AG09319 (cell line): ENCODE measurements at places on chromosomes 12 and 14.

GRCh38 chr14:95468448-95469133 is 47.9 kb downstream of the SYNE3 start:
- DNase-seq, result no peak

GRCh38 chr12:7207866-7208625 is 18.6 kb downstream of the PEX5 start:
- no peak for DNase-seq

- no peak for DNase-seq
These were observed 501 bp downstream of the RIMKLB start for GRCh38 chr12:8698132-8698851.

GRCh38 chr12:122834104-122834920 is 945 bp upstream of the HIP1R start:
- no peak for DNase-seq

DNA sequence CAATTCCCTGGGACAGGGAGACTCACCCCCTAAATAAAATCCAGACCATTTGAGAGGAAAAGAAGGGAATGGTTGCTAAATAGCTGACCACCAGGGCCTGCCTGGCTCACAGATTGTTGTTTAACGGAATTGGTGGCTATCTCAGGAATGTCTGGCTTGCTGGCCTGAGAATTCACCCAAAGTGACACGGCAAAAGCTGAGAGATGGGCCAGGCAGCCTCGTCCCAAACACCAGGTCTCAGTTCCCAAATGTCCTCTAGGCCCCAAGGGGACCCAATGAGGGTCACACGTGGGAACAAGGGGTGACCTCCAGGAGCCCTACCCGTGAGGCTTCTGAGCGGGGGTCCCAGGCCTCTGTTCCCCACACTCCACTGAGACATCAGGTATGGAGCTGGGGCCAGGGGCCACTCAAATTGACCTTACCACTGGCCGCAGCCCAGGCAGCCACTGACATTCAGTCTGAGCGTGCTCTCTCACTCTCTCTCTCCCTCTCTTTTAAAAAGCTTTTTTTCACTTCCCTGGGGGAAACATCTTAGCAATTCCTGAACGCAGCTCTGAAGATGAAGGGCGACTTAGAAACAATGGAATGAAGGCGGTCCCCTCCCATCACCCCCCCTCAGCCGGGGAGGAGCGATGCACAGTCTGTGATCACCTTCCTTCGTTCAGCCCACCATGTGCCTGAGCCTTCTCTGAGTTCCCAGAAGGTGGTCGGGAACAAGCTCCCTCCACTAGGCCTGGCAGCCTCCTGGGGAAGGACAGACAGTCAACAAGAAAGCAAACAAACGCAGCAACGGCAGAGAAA is 131.2 kb downstream of the SCARB1 start:
- DNase-seq, result no peak

DNA sequence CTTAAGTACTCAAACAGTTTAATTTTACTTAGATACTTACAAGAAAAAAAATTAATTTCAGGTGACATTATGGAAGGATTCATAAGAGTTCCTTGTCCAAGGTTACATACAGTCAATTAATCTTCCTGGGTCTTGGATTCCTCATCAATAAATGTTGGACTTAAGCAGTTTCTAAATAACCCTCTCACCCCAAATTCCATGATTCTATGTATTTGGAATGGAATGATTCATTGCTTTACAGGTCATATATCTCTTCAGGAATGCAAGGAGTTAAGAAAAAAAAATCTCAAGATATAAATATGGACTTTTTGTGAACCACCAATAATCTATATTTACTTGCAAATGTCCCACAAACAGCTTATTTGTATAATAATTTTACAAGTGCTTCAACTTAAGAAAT is 84.2 kb upstream of the BMP4 start:
- no peak for DNase-seq

GRCh38 chr12:47652521-47653234 is 53.2 kb downstream of the RPAP3 start:
- DNase-seq, result no peak

DNA sequence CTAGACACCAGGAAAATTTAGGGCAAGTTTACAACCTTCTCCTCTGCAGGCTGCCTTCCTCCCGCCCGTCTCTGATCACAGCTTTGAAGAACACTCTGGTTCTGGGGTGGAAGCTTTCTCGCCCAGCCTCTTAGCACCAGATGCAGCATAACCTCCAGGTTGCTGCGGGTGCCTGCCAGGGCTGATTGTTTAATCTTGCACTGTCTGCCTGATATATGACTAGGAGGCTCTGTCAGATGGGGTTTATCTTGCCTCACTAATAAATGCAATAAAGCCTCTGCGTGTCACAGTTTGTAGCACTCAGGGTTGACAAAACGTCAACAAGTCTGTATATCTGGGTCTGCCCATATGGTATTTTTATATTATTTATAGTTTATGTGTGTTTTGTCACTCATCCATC is 388.2 kb downstream of the FUT8 start:
- no peak for DNase-seq

DNA sequence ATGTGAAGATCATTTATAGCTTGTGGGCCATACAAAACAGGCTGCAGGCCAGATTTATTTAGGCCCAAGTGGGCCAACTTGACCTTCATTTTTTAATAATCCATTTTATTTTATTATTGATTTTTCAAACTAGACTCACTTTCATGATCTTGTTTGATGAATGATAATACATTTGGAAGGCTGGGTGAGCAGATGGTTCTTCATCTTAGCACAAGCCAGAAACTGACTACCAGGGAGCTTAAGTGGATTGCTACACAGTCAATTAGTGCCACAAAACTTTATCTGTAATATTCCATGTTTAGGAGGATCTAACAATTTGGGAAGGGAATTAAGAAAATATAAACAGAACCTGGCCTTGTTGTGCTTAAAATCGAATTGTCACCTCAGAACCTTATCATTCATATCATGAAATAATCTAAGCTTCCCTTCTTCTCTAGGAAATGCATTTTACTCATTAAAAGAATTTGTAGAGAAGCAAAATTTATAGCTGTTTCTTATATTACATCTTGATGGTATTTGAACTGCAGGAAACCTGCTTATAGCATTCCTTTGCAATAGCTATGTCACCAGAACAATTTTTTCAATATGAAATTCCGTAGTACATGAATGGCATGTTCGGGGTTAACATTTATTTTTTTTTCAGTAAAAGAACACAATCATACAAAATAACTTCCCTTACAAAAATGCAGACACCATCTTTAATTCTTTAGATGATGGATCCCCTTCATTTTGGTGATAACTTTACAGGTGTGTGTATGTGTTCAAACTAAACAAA is 62.0 kb upstream of the CSRP2 start:
- no peak for DNase-seq
